ENCODE measurements at places on chromosomes 4 and X. TPM values are rescaled to one million over a fixed set of nuclear protein-coding genes. Genes with fewer than 3 reads are reported as not detected.

- H3K36me3 ChIP-seq: no peaks in the 10 kb centered on the region
- H3K4me3 ChIP-seq: no peak overlapping the region
Measured at GRCh38 chrX:44344194-44344593, 722 bp upstream of the EFHC2 start.

Gene HPSE
- total RNA-seq: 3.0 TPM

DNA sequence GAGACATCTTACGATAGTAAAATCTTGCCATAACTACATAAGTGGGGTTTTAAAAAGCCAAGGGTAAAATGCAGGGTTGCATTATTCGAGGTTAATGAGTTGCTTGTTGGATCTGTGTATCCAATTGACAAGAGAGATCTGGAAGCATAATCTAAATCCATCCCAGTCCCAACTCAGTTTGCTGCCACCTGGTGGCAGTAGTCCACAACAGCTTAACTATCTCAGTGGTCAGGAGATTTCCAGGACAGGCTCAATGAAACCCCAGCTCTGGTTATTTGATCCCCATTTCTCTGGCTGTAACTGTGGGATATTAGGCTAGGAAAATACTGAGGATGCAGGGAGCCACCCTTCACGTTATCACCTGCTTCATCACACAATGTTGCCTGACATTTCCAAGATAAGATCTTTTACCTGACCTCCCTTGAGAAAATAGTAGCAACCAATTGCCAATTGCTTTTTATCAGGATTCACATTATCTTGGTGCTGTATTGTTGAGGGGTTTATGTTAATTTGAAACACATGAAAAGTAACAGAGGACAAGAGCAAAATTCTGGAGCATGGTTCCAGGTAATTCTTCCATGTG, 88.2 kb upstream of the TNIP3 start:
- no peaks in the 10 kb centered on the region for H3K4me1 ChIP-seq
- no peak overlapping the region for H3K4me3 ChIP-seq
- peak; percentile 76 for DNase-seq

- no peaks in the 10 kb centered on the region for H3K27me3 ChIP-seq
- H3K4me1 ChIP-seq: no peaks in the 10 kb centered on the region
- H3K27ac ChIP-seq: no peak overlapping the region
- H3K4me3 ChIP-seq: no peak overlapping the region
- DNase-seq: no peak
- no peaks in the 10 kb centered on the region for H3K36me3 ChIP-seq
Measured at GRCh38 chr4:164251257-164251656, 502.7 kb upstream of the SMIM31 start.

- H3K4me3 ChIP-seq: no peak overlapping the region
- H3K36me3 ChIP-seq: no peaks in the 10 kb centered on the region
- H3K27me3 ChIP-seq: no peaks in the 10 kb centered on the region
Measured at GRCh38 chrX:7050271-7050670, 97.2 kb upstream of the STS start.

Gene NKX3-2
- not detected for total RNA-seq

Gene CENPI
- total RNA-seq: 5.2 TPM

All from tibial nerve (tissue), 4 donors.